ENCODE measurements at places on chromosomes 11 and 22.

- no peak for DNase-seq
These were observed 43.3 kb upstream of the MMP7 start for GRCh38 chr11:102573851-102574250.

- no peak for DNase-seq
These were observed 1.5 kb downstream of the SLC35F2 start for GRCh38 chr11:107856981-107857517.

GRCh38 chr11:66100272-66101065 is 30.4 kb downstream of the PACS1 start:
- no peak for DNase-seq

DNA sequence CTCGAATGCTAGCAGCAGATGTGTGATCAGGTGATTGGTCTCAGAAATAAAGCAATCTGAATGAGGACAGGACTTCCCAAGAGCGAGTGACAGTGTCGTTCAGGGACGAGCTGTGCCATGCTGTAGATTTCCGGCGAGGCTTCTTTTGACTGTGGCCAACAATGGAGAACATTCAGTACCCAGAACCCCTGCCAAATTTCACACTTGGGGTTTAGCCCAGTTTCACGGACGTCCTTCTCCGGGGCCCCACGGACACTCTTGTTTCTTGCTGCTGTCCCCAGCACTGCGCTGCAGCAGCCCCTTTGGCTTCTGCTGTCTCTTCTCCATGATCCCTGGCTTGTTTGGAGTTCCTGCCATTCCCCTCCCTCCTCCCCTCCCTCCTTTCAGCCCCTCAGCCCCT is 115.1 kb upstream of the GRAMD1B start:
- DNase-seq = no peak

DNA sequence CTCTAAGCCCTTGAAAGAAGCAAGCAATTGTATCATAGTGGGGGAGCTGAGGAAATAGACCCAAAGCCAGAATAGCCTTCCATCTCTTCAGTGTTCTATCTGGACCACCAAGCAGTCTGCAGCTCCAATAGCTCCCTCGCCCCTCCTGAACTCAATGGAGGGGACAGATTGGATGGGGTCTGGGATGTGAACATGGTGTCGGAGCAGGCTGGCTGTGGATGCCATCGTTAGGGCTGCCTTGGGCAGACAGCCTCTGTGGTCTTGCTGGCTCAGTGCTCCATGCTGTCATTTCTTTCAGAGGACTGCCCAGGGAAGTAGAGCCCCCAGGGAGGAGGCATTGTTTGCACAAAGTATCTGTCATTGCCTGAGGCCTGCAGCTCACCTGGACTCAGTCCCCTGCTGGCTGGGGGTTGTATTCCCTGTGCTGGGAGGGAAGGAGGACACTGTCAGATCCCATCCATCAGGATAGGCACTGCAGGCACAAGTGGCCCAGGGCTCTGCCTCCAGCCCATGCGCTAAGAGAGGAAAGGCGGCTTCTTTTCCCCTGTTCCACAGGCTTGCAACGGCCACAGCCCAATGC is 537.7 kb downstream of the BUD13 start:
- DNase-seq = no peak

DNA sequence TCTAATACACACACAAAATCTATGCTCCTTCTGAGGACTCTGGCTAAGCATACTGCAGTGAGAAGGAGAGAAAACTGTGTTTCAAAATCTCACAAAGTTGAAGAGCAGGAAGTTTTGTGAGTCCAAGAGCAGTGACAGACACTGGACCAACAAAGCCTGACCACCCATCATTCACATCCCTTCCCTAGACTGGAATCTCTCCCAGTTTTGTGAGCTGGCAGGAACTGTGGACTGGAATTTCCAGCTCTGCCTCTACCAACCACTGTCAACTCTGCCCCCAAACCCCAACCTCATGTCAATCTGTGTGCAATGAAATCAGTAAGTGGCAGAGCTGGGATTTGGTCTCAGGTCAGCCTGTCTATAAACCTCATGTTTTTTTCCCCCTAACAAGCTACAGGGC is 112.6 kb downstream of the ARL14EP start:
- no peak for DNase-seq

DNA sequence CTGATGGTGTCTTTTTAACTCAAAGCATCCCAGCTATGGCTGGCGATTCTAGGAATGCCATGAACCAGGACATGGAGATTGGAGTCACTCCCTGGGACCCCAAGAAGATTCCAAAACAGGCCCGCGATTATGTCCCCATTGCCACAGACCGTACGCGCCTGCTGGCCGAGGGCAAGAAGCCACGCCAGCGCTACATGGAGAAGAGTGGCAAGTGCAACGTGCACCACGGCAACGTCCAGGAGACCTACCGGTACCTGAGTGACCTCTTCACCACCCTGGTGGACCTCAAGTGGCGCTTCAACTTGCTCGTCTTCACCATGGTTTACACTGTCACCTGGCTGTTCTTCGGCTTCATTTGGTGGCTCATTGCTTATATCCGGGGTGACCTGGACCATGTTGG is 20.1 kb downstream of the KCNJ5 start:
- no peak for DNase-seq

DNA sequence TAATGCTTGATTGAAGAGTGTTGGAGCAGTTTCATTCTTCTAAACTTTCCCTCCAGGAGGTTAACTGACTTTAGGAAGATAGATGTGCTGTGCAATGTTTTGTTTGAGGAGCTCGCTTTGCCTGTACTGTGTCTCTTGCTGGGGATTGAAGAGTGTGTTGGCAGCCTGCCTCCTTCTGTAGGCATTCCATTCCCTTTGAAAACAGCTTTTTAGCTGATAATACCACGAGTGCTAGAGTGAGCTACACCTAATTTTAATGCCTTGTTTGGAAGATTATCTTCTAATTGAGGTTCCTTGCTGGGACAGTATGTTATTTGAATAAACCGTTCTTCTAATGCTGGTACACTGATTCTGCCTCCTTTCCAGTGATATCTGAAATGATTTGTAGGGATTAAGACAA is 7.2 kb downstream of the DDX10 start:
- no peak for DNase-seq

- DNase-seq = no peak
These were observed 408.8 kb downstream of the CTTN start for GRCh38 chr11:70807195-70807543.

- DNase-seq = no peak
These were observed 23.7 kb upstream of the SORL1-AS1 start for GRCh38 chr11:121476379-121477032.

DNA sequence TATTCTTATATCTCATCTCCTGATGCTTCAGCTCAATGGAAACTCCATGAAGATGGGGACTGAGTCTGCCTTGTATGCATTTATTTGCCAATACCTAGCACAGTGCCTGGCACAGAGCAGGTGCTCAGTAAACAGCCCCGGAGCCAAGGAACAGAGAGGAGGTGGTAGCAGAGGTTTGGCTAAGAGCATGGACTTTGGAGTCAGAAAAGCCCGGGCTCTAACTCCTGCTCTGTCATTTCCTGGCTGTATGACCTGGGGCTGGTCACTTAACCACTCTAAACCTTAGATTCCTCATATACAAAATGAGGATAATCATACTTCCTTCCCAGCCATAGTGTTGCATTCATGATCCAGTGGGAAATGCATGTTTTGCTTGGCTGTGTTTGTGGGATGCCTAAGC is 36.6 kb downstream of the TP53I11 start:
- DNase-seq = no peak

DNA sequence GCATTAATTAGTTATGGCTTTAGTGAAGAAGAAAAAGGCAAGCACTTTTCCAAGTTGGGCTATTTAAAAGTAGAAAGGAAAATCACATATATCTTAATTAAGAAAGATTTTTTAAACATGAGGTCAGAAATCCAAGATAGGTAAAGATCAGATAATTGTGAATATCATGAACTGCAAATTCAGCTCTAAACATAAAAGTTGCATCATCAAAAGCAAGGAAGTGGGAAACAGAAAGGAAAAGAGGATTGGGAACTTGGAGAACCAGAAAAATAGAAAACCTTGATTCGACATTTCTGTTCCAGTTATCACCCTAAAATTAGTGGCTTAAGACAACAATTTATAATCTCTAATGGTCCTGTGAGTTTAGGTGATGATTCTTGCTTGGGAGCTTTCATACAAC is 17.5 kb downstream of the KBTBD3 start:
- DNase-seq = no peak

DNA sequence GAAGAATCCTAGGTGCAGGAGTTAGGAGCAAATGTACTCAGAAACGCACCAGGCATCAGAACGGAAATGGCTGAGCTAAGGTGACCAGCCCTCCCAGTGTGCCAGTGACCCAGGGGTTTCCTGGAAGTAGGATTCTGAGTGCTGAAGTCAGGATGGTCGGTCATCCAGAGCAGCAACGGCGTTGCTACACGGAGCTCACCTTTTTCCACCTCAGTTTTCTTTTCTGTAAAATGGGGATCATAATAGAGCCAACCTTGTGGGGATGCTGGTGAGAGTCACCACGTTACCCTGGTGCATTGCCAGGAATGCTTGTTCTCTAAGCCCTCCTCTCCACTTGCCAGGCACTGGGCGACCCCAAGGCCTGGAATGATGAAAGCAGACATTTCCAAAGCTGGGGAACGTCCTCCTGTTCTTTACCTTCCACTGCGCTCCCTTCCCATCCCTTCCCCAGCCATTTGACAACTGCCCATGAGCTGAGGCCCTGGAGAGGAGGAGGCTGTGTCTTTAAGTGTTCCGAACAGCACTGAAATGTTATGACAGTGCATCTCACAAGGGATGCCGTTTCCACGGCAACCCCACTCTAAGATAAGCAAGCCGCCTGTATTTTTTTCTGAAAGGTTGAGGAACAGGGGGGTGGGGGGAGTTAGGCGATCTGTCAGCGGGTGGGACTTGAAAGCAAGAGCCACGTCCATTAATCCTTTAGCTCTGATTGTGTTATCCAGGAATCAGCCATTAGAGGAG is 66.8 kb downstream of the TSPAN18 start:
- no peak for DNase-seq

- no peak for DNase-seq
These were observed 322.7 kb downstream of the BLID start for GRCh38 chr11:121793291-121793690.

- no peak for DNase-seq
These were observed 51.2 kb upstream of the SLC22A12 start for GRCh38 chr11:64539711-64540427.
